ENCODE measurements at places on chromosomes 12 and 14.
A peak's percentile ranks its signal among the peaks of the same experiment; 100 is the strongest.

GRCh38 chr14:93137864-93138263, 22.1 kb upstream of the ITPK1 start:
- DNase-seq, result no peak

- no peak for DNase-seq
These were observed 2.1 kb downstream of the MAP1LC3B2 start for GRCh38 chr12:116561181-116561821.

- DNase-seq, result no peak
These were observed 3.7 kb upstream of the KRT2 start for GRCh38 chr12:52655720-52656124.

DNA sequence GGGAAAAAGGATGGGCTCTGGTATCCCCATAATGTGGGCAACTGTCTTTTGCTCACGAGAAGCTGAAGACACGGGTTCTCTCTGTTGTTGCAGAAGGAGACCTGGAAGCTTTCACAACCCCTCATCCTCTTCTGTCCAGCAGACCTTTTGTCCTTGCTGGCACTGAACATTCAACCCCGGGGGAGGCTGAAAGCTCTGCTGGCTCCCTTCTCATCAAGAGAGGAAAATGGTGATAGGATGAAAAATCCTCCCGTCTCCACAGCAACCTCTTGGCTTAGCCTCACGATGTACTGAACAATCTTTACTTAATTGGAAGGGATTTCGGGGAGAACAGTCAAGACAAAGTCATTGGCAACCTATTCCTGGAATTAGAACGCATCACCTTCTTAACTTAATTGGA, 39.0 kb downstream of the ELK3 start:
- no peak for DNase-seq

DNA sequence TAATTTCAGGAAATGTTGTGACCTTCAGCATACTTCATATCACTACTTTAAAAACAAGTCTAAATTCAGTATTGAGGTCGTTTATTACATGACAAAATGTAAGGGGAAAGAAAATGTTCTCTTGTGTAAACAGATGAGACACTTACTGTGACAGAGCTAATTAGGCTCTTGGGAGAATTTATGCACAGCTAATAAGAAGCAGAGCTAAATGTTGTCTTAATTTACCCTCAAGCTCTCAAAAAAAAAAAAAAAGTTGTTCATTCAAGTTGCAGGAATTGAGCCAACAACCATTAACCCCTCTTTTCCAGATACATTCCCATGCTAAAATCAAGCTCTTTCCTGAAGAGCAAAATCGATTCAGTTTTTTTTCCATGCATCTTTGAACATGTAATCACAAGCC, 1419.4 kb downstream of the FSCB start:
- no peak for DNase-seq

GRCh38 chr14:67551940-67552339, 18.9 kb downstream of the PLEKHH1 start:
- DNase-seq, result no peak

- DNase-seq, result no peak
These were observed 1.1 kb downstream of the HDAC7 start for GRCh38 chr12:47818467-47819137.

DNA sequence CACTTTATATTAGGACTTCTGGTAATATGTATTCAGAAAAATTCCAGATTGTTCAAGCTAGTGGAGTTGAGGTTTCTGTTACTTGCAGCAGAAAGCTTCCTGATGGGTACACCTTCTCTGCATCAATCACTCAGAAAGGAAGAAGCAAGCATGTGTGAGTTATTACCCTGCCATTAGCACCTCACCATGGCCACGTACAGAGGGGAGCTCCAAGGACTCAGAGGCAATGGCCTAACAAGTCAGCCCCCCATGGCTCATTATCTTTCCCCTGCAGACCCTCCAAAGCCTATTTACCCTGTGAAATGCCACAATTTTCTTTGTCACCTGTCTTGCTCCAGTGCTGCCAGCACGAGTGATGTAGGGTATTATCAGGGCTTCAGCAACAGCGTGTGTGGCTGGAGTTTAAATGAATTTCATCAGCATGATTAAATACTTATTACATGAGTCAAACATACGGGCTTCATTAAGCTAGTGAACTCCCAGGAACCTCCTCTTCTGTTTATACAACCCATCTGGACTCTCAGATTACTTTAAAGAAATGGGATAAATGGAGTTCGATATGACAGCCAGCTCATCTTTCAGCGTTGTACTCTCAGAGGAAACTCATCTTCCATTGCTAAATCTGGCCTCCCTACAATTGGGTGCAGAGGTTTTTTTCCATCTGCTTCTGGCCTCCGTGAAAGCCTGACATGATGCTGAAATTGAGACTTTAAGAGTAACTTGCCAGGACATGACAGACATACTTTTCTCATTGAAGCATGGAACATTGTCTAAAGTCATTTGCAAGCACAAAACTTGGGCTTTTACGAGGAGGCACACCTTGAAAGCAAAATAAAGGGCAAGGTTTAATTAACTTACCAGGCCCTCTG, 135.9 kb downstream of the TMEM30B start:
- DNase-seq, result no peak

GRCh38 chr12:41795910-41796309, 348.8 kb downstream of the GXYLT1 start:
- no peak for DNase-seq

DNA sequence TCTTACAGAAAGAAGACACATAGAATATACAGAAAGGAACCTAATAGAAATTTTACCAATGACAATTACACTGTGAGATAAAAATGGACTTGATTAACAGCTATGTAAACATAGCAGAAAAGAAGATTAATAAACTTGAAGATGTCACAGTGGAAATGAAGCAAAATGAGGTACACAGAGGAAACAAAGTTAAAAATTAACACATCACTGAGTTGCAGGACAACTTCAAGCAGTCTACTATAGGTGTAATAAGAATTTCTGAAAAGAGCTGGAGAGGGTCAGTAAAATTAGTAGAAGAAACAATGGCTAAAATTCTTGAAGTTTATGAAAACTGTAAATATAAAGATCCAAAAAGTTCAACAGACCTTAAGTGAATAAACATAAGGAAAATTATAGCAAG, 738.7 kb downstream of the C12orf50 start:
- DNase-seq, result no peak

- DNase-seq, result no peak
These were observed 996.5 kb downstream of the AACS start for GRCh38 chr12:126061777-126062176.

- no peak for DNase-seq
These were observed 104.0 kb upstream of the CCND2 start for GRCh38 chr12:4169531-4169930.

GRCh38 chr12:129790930-129791329, 112.9 kb downstream of the TMEM132D start:
- DNase-seq, result no peak

DNA sequence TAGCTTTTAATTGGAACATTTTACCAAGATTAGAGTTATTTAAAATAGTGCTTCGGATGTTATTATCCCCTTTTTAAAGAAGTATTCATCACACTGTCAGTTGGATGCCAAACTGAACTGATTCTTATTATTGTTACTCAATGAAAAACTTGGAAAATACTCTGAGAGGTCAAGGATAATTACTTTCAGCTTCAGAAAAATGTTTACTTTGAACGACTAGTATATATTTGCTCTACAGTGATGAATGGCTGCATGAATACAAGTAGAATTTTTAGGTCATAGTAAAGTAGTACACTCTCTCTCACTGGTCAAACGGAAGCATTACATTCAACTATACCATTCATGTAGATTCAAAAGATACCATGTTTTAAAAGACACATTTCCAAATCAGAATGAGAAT, 269.2 kb downstream of the CCDC91 start:
- DNase-seq, result no peak

GRCh38 chr12:75623631-75624154, 112.3 kb upstream of the KRR1 start:
- DNase-seq, result no peak

DNA sequence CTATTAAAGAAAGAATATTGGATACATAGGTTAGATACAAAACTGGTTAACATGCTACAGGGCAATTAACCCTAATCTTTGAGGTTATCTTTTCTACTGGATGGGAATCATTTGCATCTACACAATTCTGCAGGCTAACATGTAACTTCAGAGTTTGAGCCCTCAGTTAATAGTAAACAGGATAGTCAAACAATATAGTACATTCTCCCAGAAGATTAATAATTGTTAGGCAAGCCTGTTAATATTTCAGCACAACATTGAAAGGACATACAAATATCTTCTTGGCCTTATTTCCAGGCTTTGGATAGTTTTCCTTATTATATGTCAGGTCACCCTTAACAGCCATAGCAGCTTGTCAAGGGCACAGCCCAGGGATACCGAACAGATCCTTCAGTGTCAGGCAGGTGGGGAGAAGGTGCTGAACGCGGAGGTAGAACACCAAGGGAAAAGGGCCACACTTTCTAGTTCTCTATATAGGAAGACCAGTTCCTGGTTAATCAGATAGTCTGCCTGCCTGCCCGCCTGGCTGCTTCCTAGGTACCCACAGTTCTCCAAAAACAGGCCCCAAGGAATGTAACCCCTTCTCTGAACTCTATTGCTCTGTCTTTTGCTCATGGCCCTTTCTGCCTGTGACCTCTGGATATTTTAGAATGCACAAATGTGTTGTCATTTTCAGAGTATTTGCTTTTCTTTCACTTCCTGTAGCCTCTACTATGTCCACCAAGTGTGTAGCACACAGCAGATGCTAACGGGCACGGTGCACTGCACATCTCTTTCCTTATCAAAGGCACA, 256.0 kb downstream of the PCNX1 start:
- no peak for DNase-seq

GRCh38 chr12:121483949-121484348, 84.0 kb downstream of the RNF34 start:
- DNase-seq, result no peak

GRCh38 chr12:43273467-43273866, 278.5 kb downstream of the ADAMTS20 start:
- DNase-seq, result no peak

DNA sequence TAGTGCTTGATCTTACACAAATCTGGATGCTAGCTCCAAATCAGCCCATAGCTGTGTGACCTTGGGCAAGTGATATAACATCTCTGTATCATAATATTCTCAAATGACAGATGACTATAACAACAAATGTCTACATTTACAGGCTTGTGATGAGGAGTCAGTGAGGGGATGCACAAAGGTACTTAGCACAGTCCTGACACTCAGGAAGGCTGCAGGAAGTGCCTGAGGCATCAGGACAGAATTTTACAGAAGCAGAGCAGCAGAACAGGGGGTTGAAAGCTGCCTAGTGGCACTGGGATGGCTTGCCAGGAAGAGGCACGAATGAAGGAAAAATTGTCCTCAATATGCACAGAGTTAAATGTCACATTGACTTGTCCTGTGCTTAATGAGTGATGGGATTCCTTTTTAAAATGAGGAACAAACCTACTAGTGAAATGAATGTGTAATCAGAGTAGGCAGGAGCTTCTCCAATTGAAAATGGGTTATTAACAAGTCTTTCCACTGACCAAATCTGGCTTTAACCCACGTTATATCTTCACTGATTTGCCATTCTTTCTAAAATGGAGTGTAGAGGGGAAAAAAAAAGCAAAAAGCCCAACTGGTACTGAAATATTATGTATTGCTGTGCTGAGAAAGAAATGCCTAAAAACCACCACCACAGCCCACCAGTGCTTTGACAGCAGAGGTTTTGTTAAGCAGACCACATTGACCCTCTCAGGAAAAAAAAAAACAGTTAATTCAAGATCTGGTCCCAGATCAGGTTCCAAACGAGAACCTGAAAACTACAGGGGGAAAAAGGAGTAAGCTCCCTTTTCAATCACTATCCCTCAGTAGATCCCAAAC, 11.6 kb downstream of the BTG1 start:
- DNase-seq, result no peak

DNA sequence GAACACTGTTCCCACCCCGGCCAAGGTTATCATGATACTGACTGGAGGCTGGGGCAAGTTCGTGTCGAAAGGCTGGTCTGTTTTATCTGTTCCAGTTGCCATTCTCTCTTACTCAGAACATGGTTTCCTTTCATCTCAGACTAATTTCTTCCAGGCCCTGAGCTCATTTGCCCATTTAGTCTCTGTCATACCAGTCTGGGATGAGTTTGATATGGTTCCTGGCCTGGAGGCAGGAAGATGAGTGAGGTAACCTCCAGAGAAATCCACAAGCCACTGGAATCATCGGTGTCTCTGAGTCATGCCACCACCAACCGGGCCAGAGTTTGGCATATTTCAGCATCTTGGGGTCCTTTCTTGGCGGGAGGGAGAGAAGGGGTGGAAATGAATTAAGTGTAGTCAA, 114.7 kb downstream of the NTF3 start:
- no peak for DNase-seq

DNA sequence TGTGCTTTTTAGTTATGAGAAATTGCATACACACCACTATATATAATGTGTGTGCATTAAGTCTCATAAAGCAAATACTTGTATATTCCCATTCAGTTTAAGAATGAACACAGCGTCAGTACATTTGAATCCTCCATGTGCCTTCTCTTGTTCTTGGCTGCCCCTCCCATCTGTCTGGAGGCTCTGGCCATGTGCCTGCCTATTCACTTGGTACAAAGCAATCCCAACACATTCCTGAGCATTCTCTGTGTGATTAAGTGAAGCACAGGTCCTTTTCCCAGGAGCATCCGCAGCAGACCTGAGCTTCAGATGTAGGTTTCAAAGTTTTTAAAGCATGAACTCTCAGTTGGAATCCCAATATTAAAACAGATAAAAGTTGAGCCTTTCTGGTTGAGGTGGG, 58.7 kb downstream of the POLR3B start:
- DNase-seq, result no peak

DNA sequence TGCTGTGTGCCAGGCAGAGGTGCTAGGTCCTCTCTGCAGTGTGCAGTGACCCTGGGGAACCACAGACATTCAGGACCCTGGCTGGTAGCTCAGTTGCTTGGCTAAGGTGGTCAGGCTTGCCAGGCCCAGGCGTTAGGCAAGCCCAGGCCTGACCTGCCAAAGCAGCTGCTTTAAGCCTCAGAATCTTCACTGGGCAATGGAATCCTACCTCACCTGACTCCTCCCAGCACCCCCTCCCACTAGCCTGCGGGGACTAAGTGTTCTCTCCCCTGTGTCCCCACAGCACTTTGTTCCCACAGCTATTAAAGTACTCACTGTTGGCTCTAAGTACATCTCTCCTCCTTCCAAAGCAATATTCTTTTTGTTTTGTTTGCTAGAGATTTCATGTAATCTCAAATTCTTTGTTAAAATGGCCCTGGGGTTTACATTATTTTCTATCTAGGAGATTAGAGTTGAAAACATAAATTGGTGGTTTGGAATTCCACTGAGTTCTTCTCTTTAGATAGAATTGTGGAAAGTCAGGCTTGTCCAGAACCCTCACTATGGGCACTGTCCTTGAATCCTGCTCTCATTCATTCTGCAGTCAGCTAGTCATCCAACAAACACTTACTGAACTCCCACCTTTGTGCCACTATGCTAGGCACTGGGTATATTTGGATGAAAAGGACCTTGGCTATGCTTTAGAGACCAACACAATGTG, 44.4 kb downstream of the DGLUCY start:
- DNase-seq, result no peak

GRCh38 chr12:97308576-97309198, 153.9 kb upstream of the RMST start:
- peak; percentile 43 for DNase-seq

GRCh38 chr14:74517731-74518130, 24.2 kb downstream of the ISCA2 start:
- DNase-seq, result no peak

GRCh38 chr14:57326253-57326652, 57.5 kb downstream of the AP5M1 start:
- no peak for DNase-seq
